ENCODE measurements at places on chromosomes 1 and 21. TPM values are rescaled to one million over a fixed set of nuclear protein-coding genes. Genes with fewer than 3 reads are reported as not detected.

- no peak for DNase-seq
These were observed 325.2 kb downstream of the DUSP10 start for GRCh38 chr1:221416723-221417122.

GRCh38 chr1:58548371-58548770 lies 1.8 kb upstream of the OMA1 start:
- DNase-seq = no peak

DNA sequence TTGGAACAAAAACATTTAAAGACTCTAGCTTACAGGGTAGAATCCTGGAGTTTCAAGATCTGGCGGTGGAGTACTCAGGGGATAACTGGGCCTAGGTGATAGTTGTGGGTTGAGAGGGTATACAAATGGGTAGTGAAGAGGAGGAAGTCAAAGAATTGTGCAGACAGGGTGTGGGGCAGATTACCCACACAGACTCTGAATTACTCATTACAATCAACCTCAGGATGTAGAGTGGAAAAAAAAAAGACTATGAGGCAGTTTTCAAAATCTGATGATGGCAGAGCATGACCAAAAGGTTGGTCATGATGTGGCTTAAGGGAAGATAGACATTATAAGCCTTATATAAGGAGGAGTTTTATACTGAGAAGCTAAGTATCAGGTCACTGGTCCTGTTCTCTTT lies 44.1 kb upstream of the GLIS1 start:
- peak; percentile 14 for DNase-seq

GRCh38 chr1:248114890-248115289 lies 19.9 kb downstream of the OR2L13 start:
- DNase-seq = no peak

- DNase-seq = no peak
These were observed 3.4 kb upstream of the TEX35 start for GRCh38 chr1:178509414-178510007.

GRCh38 chr1:237032029-237032428 lies 10.0 kb upstream of the RYR2 start:
- DNase-seq = no peak

DNA sequence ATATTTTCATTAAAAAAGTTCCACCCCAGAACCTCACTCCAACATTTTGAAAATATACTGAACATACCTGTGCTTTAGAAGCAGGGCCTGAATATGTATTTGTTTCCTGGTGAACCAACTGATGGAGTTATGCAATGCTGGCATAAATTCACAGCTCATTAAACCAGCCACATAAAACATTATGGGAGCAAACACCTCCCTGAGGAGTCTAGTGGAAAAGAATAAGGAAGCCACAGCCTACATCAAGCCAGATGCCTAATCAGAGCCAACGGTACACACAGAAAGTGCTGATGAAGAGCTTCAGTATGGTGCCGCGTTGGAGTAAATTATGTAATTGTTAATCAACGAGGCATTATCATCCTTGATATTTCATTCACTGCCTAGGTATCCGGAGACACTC lies 199.5 kb downstream of the AJAP1 start:
- no peak for DNase-seq

- no peak for DNase-seq
These were observed 178.4 kb downstream of the PSMG1 start for GRCh38 chr21:39004634-39005501.

- no peak for DNase-seq
These were observed 13.5 kb downstream of the KCNQ4 start for GRCh38 chr1:40796939-40797667.

GRCh38 chr1:39818482-39818881 lies 29.8 kb upstream of the BMP8B start:
- no peak for DNase-seq

DNA sequence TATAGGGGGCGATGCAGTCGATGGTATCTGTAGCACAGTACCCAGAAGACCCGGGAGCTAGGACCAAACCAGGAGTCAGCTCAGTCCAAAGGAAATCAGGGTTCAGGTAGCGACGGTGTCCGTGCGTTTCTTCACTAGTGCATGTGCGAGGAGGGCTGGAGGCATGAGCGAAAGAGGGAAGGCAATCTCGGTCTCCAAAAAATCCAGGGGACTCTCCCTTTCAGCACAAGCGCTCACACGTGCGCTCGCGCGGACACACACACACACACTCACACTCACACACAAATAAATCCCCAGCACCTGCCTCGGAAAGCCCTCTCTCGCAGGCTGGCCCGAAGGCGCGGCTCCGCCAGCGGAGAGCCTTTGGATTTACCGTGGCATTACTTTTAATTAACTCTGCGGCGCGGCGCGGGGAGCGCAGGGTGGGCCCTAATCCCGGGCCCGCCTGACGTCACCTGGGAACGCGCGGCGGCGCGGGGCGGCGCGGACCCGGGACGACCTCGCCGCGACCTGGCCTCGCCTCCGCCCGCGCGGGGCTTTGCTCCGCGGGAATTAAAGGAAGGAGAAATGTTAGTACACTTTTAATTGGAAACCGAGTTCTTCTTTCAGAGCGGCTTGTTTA lies 121.2 kb downstream of the LMX1A start:
- no peak for DNase-seq

GRCh38 chr1:204357551-204358490 lies 1.9 kb downstream of the PLEKHA6 start:
- DNase-seq = no peak

DNA sequence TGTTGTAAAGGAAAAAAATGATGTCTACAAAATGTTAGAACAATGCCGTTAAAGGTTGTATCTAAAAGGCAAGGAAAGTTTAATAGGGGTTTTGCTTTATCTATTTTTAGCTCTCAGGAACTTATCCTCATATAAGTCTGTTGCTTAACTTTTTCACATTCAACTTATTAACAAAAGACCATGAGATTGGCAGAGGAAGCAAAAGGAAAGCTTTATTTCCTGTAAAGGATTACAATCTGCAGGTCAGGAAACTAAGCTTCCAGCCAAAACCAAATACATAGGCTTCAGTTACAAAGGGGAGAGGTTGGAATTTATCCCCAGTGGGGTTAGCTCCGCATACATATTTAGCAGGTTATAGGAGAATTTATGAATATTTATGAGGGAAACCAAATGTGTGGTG lies 58.7 kb upstream of the KIAA1614 start:
- DNase-seq = no peak

GRCh38 chr1:111302374-111302773 lies 11.7 kb downstream of the CHIA start:
- DNase-seq = no peak

- no peak for DNase-seq
These were observed 7.6 kb downstream of the NPPA start for GRCh38 chr1:11839727-11840705.

DNA sequence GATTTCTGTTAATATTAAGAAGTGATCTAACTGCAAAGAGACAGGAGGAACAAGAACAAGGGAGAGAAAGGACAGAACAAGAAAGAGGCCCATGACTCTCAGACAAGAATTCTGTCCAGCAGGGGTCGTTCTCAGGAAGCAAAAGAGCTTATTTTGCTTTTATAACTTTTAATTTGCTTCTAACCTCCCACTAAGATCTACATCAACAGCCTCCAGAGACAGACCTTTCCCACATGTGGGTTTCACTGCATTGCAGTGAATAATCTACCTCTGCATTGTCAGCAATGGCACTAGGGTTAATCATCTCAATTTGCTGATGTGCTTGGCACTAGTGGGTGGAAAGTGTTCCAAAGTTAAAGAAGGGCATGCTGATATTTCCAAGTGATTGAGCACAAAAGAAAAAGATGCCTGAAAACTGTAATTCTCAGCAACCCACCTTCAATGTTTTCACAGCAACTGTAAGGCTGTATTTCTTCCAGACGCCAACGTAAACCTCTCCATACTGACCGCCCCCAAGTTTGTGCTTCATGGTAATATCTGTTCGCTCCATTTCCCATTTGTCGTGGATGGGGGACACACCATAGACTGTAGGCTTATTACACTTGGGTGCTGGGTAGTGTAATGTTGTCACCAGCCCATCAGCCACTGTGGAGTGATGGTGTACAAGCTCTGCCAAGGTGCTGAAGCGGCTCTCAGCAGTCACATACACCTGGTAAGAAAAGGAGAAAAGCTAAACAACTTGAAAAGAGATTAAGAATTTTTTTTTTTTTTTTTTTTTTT lies 39.5 kb downstream of the TOR3A start:
- peak; percentile 13 for DNase-seq

DNA sequence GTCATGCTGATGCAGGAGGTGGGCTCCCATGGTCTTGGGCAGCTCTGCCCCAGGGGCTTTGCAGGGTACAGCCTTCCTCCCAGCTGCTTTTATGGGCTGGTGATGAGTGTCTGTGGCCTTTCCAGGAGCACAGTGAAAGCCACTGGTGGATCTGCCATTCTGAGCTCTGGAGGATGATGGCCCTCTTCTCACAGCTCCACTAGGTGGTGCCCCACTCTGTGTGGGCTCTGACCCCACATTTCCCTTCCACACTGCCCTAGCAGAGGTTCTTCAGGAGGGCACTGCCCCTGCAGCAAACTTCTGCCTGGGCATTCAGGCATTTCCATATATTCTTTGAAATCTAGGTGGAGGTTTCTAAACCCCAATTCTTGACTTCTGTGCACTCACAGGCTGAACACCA lies 1188.6 kb downstream of the MRPL39 start:
- no peak for DNase-seq

GRCh38 chr1:39434797-39435395 lies 56.5 kb upstream of the BMP8A start:
- no peak for DNase-seq

DNA sequence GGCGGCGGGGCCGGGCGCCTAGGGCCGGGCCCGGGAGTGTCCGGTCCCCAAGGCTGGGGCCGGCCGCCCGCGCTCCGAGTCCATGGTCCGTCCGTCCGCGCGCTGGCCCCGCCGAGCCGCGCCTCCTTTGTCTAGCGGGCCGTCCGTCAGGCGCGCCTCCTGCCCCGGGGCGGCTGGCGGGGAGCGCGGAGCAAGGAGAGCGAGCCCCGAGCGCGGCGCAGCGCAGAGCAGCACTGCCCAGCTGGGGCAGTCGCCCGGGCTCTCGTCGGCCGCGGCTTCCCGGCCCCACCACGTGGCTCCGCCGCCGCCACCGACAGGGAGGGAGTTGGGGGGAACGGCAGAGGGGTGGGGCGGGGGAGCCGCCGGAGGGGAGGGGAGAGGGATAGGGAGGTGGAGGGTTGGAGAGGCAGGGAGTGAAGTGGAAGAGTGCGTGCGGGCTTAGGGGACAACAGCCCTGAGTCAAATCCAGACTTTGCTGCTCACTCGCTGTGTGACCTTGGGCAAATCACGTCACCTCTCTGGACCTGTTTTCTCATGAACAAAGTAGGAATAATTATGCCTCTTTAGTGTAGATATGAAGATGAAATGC lies at the start of gene NKAIN1:
TSS of gene NKAIN1 (minus strand) at position 235 of the 589 bp plus-strand sequence. CDS start 340 bp downstream, outside the sequence.
- no peak for DNase-seq

GRCh38 chr1:187631984-187632383 lies 803.2 kb downstream of the PLA2G4A start:
- no peak for DNase-seq

GRCh38 chr1:238499021-238499420 lies 608.3 kb upstream of the ZP4 start:
- DNase-seq = no peak

GRCh38 chr1:85478366-85478765 lies 13.4 kb upstream of the DDAH1 start:
- no peak for DNase-seq

GRCh38 chr1:34267326-34267725 lies 90.6 kb downstream of the C1orf94 start:
- no peak for DNase-seq

DNA sequence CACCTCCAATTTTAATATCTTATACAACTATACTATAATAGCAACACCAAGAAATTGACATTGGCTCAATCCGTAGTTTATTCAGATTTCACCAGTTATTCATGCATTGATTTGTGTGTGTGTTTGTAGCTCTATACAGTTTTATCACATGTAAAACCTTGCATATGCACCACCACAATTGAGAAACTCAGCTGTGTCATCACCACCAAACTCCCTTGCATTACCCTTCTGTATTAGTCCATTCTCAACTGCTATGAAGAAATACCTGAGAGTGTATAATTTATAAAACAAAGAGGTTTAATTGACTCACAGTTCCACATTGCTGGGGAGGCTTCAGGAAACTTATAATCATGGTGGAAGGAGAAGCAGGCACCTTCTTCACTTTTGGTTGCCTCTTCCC lies 162.1 kb downstream of the PATJ start:
- no peak for DNase-seq

Gene FBLIM1
- not detected for total RNA-seq

Gene RAB42
- total RNA-seq = 0.27 TPM

Gene L1TD1
- total RNA-seq = not detected

Gene AIRE
- total RNA-seq = not detected

Gene C1orf141
- total RNA-seq = not detected

Gene BCL10
- total RNA-seq = 25.1 TPM

Gene PPM1J
- total RNA-seq = 1.1 TPM

Measured in activated T-helper 1 cell treated with anti-CD3 and anti-CD28 coated beads, Interleukin-12 subunit alpha, Interleukin-12 subunit beta, Interleukin-2, Interleukin-4 antibody, amounts not matched to agents 30 ng/mL and 10 ng/mL and 1 ng/mL, durations not matched to agents 14 hours and 24 hours and 36 hours (primary cell).